ENCODE measurements at places on chromosomes 6 and 20. TPM values are rescaled to one million over a fixed set of nuclear protein-coding genes. Genes with fewer than 3 reads are reported as not detected.

The KIAA0408 gene
- total RNA-seq = 25.9 TPM

DNA sequence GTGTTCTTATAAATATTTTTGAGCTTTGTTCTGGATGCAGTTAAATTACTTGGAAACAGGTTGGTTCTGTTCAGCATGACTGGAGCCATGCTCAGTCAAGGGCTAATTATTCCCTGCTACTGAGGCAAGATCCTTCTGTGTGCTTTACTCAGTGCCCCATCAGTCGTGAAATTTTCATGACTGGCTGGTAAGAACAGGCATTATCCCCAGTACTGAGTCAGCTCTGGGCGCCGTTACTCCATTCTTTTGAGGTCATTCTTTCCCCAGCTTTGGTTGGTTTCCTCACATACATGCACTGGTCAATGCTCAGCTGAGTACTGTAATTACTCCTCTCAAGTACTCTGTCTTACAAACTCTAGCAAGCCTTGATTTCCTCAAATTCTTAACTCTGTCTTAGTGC is 71.3 kb downstream of the CDKAL1 start:
- no peak for DNase-seq

The CNR1 gene
- total RNA-seq = 1.8 TPM

DNA sequence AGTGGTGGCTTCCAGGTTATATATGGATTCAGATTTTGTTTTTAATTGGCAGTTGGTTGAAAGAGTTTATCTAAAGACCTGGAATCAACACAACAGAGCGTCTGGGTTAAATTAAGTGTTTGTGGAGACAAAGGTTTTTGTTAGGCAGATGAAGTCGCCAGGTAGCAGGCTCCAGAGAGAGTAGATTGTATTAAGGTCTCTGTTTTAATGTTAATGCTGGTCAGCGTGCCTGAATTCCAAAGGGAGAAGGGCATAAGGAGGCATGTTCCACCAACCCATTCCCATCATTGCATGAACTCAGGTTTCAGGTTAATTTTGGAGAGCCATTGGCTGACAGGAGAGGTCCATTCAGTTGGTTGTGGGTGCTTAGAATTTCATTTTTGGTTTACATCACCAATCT is 744.1 kb upstream of the GJE1 start:
- DNase-seq = no peak

- peak; percentile 35 for DNase-seq
Observed at GRCh38 chr6:33719326-33719987, 8.0 kb upstream of the UQCC2 start.

- DNase-seq = no peak
Observed at GRCh38 chr6:284486-284885, 7.8 kb upstream of the DUSP22 start.

The DAAM2 gene
- 32.2 TPM for total RNA-seq

DNA sequence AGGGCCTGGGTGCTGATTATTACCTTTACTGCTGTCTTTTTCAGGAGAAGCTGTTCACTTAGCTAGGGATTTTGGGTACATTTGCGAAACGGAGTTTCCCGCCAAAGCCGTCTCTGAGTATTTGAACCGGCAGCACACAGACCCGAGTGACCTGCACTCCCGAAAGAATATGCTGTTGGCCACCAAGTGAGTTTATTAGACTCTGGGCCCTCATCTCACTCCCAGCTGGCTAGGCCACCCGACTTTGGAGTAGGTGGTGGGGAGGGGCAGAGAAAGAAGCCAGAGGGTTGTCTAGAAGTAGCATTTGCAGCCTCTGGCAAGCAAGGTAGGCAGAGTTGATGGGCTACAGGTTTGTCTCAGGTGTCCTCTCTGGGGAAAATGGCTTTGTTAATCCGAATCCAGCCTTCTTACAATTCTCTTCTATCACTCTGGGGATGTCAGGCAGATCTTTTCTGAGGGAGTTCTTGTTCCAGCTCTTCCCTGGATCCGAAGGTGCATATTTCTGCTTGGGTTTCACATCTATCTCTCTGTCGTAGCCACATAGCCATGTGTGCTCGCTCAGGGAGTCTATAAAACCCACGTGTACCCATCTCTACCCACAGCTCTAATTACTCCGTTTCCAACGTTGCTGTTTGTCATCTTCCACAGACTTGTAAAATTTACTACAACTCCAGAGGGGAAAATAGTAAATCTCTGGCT is 21.6 kb downstream of the TFAP2B start:
- DNase-seq = no peak

The PNLDC1 gene
- 0.30 TPM for total RNA-seq

DNA sequence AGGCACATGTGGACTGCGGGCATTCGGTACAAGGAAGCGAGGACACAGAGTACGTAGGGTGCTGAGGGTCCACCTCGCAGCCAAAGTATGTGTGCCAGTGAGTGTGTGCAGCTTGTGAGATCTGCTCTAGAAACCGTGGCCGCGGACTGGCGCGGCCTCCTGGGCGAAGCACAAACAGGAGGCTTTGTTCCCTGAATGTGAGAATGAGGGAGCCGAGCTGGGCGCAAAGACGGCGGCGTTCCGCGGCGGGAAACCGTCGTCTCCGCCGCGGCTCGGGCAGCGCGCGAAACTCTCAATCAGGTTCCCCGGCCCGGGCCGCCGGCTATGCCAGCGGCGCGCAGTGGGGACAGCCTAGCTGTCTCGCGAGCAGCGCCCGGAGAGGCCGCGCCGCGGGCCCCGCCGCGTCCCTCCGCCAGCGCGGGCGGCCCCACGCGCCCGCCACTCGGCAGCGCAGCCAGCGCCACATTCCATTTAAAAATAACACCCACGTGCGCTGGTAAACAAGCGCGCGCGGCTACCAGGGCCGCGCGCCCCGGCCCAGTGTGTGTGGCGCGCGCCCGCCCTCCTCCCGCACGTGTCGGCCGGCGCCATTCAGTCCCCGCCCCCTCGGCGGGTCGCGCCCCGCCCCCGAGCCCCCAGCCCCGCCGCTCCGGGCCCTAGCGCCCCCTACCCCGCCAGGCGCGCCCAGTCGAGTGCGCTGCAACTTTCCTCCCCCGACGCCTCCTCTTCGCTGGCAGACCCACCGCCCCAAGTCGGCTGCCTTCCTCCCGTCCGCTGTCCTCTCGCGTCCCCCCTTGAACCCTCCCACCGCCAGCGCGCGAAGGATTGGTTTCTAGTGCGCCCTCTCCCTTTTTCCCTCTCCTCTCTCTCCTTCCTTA is 3.0 kb upstream of the FOXO3 start:
- DNase-seq = peak; percentile 90

DNA sequence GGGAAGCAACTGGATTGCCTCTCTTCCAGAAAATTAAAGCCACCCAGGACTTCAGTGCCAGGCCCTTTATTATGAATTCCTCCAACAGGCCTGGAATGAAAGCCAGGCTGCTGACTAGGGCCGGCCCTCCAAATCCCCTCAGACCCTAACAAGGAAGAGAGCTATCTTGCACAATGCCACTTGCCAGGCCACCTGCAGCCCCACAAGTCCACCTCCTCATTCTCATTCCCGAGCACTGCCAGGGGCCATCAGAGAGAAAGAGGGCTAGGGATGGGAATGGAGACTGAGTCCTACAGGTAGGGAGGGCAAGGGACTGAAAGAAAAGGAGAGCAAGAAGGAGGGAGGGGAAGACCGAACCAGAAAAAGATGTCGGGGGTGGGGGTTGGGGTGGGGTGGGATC is 86.5 kb downstream of the MRPL14 start:
- DNase-seq = no peak

The PTK6 gene
- 3.8 TPM for total RNA-seq

The RAET1E gene
- total RNA-seq = 3.3 TPM

DNA sequence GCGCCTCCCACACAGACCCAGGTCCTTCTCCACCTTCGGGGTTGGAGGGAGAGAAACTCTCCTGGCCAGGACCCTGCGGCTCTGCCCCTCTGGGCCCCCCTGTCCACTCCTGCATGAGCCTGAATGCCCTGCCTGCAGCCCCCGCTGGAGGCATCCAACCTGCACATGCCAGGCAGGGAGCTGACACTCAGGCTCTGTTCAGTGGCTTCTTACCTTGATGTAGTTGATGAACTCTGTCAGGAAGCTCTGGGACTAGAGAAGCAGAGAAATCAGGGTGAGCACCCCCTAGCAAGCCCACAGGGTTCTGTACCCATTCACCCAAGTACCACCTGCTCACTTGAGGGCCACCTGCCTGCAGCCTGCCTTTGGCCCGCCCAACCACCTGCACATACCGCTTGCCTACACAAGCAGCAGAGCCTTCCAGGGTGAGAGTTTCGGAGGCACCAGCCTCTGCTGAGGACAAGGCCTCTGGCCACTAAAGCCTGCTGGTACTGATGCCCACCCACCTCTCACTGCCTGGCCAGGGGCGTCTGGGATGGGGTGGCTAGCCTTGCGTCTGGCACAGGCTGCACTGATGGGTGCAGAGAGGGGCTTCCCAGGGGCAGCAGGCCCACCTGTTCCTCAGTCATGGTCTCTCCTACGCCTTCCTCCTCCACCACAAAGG is 9.7 kb downstream of the DDRGK1 start:
- no peak for DNase-seq

The POM121L2 gene
- not detected for total RNA-seq

GRCh38 chr20:54429364-54429763 is 46.0 kb upstream of the DOK5 start:
- DNase-seq = no peak

DNA sequence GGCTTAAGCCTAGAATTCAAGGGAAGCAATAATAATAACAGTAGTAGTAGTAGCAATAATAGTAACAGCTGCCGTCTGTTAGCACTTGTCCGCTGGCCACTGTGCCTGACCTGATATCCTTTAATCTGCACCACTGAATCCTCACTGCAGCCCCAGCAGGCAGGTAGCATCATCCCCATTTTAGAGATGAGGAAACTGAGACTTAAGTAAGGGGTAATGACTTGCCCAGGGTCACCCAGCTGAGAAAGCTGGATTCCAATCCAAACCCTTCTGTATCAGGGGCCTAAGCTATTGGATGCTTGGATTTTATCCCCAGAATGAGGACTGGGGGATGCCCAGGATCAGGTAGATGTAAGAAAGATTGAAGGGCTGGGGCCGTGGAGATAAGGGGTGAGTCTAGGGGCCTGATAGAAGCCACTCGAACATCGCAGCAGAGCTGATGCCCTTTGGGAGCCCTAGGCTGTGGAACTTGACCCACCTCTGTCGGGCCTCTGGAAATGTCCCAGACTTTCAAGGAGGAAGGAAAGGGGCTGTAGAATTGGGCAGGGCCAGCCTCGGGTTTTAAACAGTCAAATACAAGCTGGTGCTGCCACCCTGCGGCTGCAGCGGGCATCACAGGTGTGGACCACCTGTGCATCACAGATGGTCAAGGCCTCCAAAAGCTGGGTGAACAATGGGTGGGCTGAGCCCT is 102.1 kb upstream of the MYL9 start:
- DNase-seq = peak; percentile 3

DNA sequence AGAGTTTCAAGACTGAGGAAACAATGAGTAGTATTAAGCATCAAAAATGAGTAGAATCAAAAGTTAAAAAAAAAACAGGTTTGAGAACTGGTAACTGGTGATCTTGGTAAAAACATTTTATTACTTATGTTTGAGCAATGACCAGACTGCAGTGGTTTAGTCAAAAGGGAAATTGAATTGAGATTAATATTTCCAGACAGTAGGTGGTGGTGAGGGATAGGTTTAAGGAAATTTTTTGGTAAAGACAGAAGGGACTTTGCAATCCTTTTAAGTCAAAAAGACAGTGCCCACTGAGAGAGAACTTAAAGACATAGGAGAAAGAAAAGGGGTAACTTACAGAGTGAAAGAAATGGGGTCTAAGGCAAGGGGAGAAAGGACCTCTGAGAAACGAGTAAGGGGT is 156.9 kb downstream of the ASCC3 start:
- no peak for DNase-seq

The METTL24 gene
- 3.6 TPM for total RNA-seq

- no peak for DNase-seq
Observed at GRCh38 chr20:8020314-8021079, 936 bp upstream of the TMX4 start.

GRCh38 chr6:149342525-149342924 is 25.0 kb downstream of the TAB2 start:
- DNase-seq = no peak

DNA sequence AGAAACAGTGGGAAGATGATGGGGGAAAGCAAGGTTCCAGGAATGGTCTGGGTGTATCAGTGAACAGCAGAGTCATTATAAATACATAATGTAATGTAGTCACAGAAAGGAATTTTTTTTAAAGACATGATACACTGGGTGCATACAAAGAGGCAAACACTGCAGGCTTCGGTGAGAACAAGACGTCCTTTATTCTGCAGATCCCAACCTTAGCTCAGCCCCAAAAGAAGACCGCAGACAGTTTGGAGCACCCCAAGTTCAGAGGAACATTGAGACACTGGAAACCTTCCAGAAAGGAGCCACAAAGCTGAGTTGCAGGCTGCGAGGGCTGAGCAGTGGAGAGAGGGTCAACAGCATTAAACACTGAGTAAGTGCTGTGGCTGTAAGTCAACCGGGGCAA is 30.6 kb upstream of the FOXC1 start:
- DNase-seq = no peak

- DNase-seq = no peak
Observed at GRCh38 chr6:34011264-34011663, 134.6 kb downstream of the GRM4 start.

The PARD6B gene
- total RNA-seq = 9.3 TPM

- DNase-seq = no peak
Observed at GRCh38 chr6:56424064-56424463, 176.7 kb upstream of the COL21A1 start.

- DNase-seq = no peak
Observed at GRCh38 chr6:43948527-43949485, 178.4 kb downstream of the MRPL14 start.

GRCh38 chr20:32235331-32236047 is 27.8 kb downstream of the POFUT1 start:
- DNase-seq = no peak

DNA sequence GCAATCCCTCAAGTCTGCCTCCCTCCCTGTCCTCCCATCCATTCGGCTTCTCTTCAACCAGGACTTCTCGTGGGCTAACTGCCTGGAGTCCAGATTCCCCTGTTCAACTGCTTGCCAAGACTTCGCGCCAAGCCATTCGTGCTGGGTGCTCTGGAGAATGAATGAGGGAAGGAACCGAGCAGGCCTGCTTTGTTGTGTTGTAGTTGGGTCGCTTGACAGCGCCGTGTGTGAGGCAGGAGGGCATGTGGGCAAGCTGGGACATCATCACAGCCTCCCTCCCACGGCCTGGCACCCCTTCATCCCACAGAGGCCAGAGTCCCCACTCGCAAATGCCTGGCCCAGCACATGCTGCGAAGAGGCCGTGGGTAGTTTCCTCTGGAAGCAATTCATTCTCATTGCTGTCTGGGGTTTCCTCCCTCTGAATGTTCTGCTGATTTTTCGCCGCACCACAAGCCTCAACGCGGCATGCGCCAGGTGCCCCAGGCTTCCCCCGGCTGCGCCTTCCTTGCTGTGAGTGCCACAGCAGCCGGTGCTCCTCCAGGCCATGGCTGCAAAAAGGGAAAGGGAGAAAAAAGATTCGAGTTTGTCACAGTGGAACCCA is 336.0 kb downstream of the QKI start:
- no peak for DNase-seq

The PRSS16 gene
- total RNA-seq = 0.99 TPM

DNA sequence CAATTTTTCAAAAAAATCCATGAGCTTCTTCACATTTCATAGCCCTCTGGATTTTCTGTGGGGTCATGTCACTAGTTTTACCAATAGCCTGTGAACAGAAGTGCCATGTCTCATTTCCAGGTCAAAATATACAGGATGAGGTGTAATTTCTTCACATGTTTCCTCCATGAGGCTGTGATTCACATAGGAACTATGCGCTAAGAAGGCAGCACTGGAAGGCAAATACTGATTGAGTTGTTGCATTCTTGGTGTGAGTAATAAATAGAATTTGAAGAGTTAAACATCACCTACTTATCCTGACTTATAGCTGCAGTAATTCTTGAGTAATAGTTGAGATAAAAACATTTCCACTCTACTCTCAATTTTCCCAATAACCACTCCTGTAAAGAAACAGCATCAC is 442.3 kb downstream of the HAO1 start:
- DNase-seq = no peak

The PNPLA1 gene
- 4.2 TPM for total RNA-seq

Data from skin of body (tissue), 3 donors.